ENCODE measurements at places on chromosomes 5 and 9.
A peak's percentile ranks its signal among the peaks of the same experiment; 100 is the strongest.

GRCh38 chr9:12464910-12465512 is 228.2 kb upstream of the TYRP1 start:
- peak; percentile 6 for DNase-seq
- no peak overlapping the region for H3K4me3 ChIP-seq
- no peaks in the 10 kb centered on the region for H3K4me1 ChIP-seq

- DNase-seq: no peak
- peaks cover 65% of the 10 kb centered on the region for H3K4me1 ChIP-seq
- no peaks in the 10 kb centered on the region for H3K27me3 ChIP-seq
- no peak overlapping the region for H3K27ac ChIP-seq
- no peaks in the 10 kb centered on the region for H3K36me3 ChIP-seq
Observed at GRCh38 chr5:173742432-173742816, 126.0 kb upstream of the BOD1 start.

DNA sequence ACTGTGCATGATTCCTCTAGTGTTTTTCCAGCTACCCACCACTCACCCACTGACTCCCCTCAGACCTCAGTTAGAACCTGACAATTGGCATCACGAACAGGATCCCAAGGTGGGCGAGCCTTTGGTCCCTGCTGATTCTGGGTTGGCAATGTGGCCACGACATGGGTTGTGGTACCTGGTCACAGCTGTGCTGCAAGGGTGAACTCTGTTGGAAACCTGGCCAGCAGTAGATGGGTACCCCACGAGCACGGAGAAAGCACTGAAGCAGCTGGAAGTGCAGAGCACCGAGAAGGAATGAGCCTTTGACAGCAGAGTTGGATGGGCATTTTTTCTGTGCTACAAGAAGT is 180.1 kb downstream of the PDE4D start:
- no peak overlapping the region for H3K4me3 ChIP-seq
- no peaks in the 10 kb centered on the region for H3K36me3 ChIP-seq
- no peak overlapping the region for H3K27ac ChIP-seq

DNA sequence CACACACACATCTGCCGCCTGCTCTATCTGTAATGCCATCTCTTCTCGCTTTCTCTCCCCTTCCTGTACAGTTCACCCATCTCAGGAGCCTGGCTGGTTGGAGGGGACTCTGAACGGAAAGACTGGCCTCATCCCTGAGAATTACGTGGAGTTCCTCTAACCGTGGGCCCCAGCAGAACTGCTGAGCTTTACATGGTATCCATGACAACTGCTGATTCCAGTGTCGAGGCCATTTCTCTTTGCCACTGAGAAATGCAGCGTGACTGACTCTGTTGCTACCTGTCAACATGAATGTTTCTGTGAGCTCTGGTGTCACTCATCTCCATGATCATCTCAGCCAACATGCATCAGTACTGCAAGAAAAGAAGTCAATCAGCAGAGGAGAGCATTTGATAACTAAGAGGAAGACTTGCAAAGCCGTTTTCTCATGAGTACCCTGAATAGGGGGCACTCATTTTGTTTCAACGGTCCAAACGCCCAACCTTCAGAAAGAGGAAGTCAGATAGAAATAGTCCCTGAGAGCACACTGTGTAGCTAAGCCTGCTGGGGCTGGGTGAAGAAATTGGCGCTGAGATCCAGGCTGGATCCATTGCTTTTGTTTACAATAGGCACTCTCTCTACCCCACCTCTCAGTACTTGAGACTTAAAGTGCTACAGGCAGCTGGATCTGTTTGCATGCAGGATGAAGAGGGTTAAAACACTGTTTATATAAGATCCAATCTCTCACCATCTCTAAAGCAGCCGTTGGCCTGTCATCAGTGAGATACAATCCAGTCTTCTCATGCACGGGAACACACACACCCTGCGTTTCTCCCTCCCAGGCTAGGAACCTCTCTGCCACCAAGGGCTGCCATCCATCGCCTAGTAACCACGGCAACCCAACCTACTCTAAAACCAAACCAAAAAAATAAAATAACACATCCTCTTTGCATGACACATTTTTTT is 180.9 kb downstream of the NR3C1 start:
- H3K27ac ChIP-seq: no peak overlapping the region
- H3K36me3 ChIP-seq: 0 out of 2 replicates have a peak, but pooled peaks cover 1% of the 10 kb centered on the region
- no peaks in the 10 kb centered on the region for H3K27me3 ChIP-seq
- DNase-seq: no peak
- H3K4me1 ChIP-seq: peaks cover 11% of the 10 kb centered on the region

GRCh38 chr9:112861155-112861554 is 29.5 kb downstream of the SLC46A2 start:
- no peak overlapping the region for H3K4me3 ChIP-seq
- no peaks in the 10 kb centered on the region for H3K27me3 ChIP-seq
- no peak overlapping the region for H3K27ac ChIP-seq
- H3K4me1 ChIP-seq: peaks cover 8% of the 10 kb centered on the region
- DNase-seq: peak; percentile 14

DNA sequence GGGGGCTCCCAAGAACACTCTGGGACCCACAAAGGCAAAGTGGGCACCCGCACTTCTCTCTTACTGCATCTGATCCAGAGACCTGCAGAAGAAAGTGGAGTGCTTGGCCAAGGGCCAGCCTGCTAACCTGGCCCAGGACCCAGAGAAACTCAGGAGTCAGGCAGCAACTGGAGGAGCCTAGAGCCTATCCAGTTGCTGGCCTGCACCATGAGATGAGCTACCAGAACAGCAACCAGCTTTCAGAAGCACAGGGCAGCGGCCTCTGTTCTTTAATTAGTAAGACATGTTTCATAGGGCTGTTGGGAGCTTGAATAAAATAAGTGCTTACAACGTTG is 298.3 kb downstream of the GADD45G start:
- no peaks in the 10 kb centered on the region for H3K27me3 ChIP-seq
- no peak overlapping the region for H3K27ac ChIP-seq
- no peaks in the 10 kb centered on the region for H3K36me3 ChIP-seq
- no peaks in the 10 kb centered on the region for H3K4me1 ChIP-seq

All from HepG2 (cell line).